Activated naive CD8-positive, alpha-beta T cell treated with anti-CD3 and anti-CD28 coated beads, Interleukin-2, amount 50 U/mL, for 16 hours (primary cell): ENCODE measurements at places on chromosomes 12 and 14.

GRCh38 chr12:130288206-130288605 is 49.5 kb upstream of the PIWIL1 start:
- no peak for DNase-seq

- DNase-seq: no peak
Measured at GRCh38 chr14:23103581-23103980, 1.2 kb downstream of the CIROP start.

DNA sequence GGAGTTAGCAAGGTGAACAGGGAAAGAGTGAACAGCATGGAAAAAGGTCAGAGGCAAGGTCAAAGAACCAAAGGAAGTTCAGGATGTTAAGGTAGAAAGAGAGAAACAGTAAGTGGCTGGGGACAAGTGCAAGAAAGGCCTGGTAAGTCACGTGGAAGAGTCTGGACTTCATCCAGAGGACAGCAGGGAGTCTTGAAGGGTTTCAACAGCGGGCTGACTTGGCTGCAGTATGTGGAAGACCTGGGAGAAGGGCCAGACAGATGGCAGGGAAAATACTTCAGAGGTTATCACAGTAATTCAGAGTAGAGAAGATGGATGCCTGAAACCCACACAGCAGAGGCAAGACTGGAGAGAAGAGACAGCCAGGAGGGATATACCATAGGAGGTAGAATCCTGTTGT is 34.0 kb downstream of the CIT start:
- DNase-seq: no peak

DNA sequence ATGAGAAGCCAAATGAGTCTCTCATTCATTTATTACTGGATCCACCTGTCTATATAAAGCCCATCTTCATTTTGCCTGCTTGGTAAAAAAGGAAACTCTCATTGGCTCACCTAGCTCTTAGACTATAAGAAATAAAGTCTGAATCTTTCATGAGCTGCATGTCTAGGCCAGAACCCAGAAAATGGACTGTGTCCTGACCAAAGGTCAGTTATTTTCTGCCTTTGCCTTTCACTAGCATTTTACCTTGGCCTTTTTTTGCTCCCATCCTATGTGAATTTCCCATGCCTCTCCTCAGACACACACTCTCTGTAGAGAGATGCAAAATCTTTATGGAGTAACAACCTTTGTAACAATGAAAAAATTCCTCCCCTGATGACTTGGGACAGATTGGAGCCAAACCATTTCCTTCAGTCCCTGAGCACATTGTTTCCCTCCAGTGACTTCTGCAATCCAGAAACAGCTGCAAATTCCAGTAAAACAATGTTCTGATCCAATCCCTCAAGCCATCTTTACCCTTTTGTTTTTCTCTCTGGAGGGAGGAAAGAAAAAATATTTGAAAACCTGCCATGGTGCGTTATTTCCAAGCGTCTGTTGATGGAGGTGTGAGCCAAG is 33.6 kb upstream of the MAP3K9 start:
- DNase-seq: no peak

- DNase-seq: no peak
Measured at GRCh38 chr14:103348154-103348553, 14.1 kb downstream of the EIF5 start.

DNA sequence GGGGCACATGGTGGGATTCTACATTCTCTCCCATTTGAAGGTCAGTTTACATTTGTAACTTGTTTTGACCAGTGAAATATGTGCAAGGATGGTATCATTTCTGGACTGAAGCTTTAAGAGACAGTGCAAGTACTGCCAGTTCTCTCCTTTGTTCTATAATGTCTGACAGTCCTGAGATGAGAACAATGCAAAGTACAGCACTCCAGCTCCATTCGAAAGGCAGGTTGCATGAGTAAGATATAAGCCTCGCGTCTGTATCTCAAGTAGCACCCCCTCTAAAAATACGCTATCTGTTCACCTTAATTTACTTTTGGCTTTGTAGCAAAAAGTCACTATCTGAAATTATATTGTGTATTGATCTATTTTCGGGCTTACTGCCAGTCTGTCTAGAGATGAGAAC is 1122.2 kb upstream of the TMEM132C start:
- no peak for DNase-seq
